ENCODE measurements at places on chromosomes 4 and X. TPM values are rescaled to one million over a fixed set of nuclear protein-coding genes. Genes with fewer than 3 reads are reported as not detected.

RTL5 gene
- 15.7 TPM for total RNA-seq

SLITRK4 gene
- 0.63 TPM for total RNA-seq

FAM53A gene
- total RNA-seq = 2.8 TPM

GABRA4 gene
- total RNA-seq = not detected

CTAG2 gene
- not detected for total RNA-seq

PSAPL1 gene
- total RNA-seq = not detected

DSPP gene
- total RNA-seq = not detected

ZNF674 gene
- 5.6 TPM for total RNA-seq

TRIML2 gene
- total RNA-seq = not detected

ARHGAP4 gene
- 180 TPM for total RNA-seq

C4orf36 gene
- total RNA-seq = 1.1 TPM

TEX13A gene
- total RNA-seq = not detected

YIPF7 gene
- total RNA-seq = not detected

PARM1 gene
- 137 TPM for total RNA-seq

AMOT gene
- total RNA-seq = 18.9 TPM

ETDB gene
- not detected for total RNA-seq

MID2 gene
- 20.1 TPM for total RNA-seq

LONRF3 gene
- total RNA-seq = 46.7 TPM

IL13RA2 gene
- total RNA-seq = not detected

USP53 gene
- 130 TPM for total RNA-seq

PAGE2B gene
- total RNA-seq = not detected

MAOA gene
- total RNA-seq = 112 TPM

TMPRSS11A gene
- total RNA-seq = not detected

MGARP gene
- not detected for total RNA-seq

CYSLTR1 gene
- total RNA-seq = 7.0 TPM

DOCK11 gene
- 29.3 TPM for total RNA-seq

UGT2A1 gene
- not detected for total RNA-seq

HGFAC gene
- total RNA-seq = 0.49 TPM

WNK3 gene
- 0.89 TPM for total RNA-seq

G6PD gene
- 50.4 TPM for total RNA-seq

EDA2R gene
- total RNA-seq = 4.9 TPM

SPANXB1 gene
- not detected for total RNA-seq

OFD1 gene
- total RNA-seq = 98.5 TPM

MYOZ2 gene
- not detected for total RNA-seq

TMEM31 gene
- not detected for total RNA-seq

PAGE2 gene
- not detected for total RNA-seq

FHDC1 gene
- total RNA-seq = 39.6 TPM

MGAT4D gene
- total RNA-seq = not detected

BLOC1S4 gene
- total RNA-seq = 11.5 TPM

STK26 gene
- total RNA-seq = 14.0 TPM

PHF8 gene
- total RNA-seq = 125 TPM

FAM149A gene
- 11.0 TPM for total RNA-seq
